ENCODE measurements at places on chromosomes 6 and 20. TPM values are rescaled to one million over a fixed set of nuclear protein-coding genes. Genes with fewer than 3 reads are reported as not detected.
A peak's percentile ranks its signal among the peaks of the same experiment; 100 is the strongest.

Gene E2F1
- total RNA-seq, result 20.4 TPM

DNA sequence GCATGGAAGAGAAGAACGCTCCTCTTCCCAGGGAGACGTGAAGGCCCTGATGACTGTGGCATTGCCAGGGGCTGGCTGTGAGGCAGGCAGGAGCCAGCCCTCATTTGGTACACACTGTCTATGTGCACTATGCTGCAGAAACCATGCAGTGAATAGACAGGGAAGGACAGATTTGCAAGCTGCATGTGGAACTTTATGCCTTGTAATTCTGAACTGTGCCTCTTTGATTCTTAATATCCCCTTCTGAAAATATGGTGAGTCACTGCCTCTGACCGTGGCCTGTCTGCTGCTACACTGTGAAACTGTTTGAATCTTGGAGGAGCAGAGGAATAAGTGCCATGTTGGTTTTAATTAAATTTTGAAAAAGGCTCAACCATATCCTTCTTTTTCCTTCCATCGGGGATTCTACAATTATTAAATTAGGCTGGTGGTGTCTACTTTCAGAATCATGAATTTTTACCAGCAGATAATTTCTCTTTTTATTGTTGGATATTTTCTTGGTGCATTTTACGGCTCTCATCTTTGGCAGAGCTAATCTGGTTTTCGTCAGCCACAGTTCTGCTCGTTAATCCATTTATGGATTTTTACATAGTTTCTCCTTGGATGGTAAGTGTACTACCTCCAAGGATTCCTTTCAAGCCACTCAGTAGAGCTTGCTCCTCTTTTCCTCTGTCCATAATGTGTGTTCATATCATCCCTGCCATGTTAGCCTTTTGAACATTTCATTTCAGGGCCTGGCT lies 301.0 kb upstream of the SLC35B3 start:
- no peak for DNase-seq

Gene MBOAT1
- 5.4 TPM for total RNA-seq

DNA sequence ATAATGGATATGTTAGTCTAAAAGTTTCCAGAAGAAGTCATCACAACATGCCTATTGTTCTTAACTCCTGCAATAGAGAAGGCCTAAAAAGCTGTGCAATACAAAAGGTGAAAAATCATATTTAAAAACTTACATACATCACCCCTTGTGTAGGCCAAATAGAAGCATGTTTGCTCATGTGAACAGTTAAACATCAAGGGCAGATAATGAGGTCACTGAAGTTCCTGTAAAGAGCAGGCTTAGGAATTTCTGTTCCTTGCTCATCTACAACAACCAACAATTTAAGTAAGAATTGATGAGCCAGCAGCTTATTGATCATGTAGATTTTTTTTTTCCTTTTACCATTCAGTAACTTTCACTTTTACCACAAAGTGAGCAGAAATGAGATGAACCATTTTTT lies 7.5 kb upstream of the NUP153 start:
- no peak for DNase-seq

DNA sequence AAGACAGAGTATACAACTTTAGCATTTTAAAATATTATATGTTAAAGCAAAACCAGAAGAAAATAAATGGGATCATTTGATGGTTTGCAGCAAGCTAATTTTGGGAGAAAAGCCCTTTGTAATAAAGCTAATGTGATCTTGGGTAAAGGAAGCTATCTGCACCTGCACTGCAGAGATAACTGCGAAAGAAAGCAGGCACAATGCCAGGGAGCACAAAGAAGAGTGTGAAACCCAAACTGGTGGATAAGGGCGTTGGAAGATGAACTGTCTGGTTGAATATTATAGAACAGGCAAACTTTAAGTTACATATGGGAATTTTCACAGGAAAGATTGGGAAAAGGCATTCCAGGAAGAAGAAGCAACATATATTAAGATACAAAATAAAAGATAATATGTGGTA lies 179.2 kb upstream of the KHDRBS2 start:
- no peak for DNase-seq

DNA sequence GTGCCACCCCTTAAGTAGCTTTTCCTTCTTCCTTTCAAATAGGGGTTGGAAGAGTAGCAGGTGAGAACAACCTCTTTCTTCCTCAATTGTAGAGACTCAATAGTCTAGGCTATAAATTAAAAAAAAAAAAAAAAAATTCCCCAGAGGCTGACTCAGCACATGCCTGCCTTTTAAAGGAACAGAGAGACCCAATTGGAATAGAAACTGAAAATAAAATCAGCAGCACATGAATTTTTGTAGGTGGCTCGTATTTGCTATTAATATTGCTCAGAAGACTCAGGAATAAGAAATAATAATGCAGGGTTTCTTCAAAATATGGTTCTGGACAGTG lies 19.3 kb downstream of the TOP1 start:
- no peak for DNase-seq

Gene SAMD10
- total RNA-seq, result 2.3 TPM

- DNase-seq, result no peak
These were observed 12.3 kb upstream of the GPR63 start for GRCh38 chr6:96849615-96850014.

- DNase-seq, result no peak
These were observed 44.7 kb downstream of the SLC35F1 start for GRCh38 chr6:117951783-117952182.

Gene KHDC1L
- total RNA-seq, result not detected

Gene NRM
- 23.3 TPM for total RNA-seq

DNA sequence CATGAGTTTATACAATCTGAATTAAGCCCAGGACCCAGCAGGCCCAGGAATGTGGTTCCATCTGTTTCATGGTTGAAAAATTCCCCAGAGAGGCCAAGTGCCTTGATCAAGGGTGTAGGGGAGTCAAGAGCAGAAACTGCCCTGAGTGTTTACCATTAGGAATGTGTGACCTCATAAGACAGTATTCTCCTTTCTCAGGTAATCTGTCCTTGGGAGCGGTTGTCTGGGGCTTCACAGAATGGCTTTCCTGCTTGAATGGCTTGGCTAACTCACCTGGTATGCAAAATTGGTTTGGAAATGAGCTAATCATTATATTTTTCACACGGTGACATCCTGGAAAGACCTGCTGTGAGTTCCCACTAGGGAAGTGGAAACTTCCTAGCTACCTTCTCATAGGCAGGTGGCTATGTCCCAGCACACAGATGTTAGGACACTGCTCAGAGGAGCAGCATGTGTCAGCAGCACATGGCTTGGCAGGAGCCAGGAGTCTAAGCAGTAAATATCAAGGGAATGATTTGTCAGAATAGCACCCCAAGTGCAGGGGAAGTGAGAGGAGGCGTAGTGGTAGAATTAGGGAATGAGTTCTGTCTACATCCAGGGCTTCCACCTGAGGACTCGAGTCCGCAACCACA lies 17.7 kb downstream of the CLIC5 start:
- no peak for DNase-seq

DNA sequence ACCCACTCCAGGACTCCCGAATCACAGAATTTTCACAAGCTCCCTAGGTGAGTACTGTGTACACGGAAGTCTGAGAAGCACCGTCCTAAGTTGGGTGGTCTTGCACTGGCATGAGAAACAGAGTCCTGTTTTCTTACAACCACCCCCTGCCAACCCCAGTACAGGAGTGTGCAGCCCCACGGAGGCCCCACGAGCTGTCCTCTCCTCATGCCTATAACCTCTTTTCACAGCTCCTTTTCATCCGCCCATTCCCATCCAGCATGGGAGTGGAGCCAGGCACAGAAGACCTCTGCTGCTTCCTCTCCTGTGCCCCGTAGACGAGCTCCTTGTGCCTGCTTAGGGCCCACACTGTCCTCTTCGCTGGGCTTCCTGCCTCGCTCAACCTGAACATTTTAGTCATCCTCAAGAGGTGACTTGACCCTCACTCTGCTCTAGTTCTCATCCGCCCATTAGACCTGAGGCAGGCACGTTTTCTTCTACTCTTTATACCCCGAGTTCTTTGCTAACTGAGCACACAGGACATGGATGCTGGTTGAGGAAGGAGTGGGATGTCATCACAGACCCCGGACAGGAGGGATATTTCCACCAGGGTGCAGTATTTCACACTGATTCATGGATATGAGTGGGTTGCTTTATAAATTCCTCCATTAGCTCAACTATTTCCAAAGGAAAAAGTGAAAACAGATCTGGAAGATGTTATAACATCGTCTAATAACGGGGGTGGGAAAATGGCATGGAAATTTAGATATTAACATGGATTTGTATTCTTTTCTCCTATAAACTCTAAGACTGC lies 160.5 kb downstream of the TTLL2 start:
- no peak for DNase-seq

Gene SSTR4
- total RNA-seq, result not detected

DNA sequence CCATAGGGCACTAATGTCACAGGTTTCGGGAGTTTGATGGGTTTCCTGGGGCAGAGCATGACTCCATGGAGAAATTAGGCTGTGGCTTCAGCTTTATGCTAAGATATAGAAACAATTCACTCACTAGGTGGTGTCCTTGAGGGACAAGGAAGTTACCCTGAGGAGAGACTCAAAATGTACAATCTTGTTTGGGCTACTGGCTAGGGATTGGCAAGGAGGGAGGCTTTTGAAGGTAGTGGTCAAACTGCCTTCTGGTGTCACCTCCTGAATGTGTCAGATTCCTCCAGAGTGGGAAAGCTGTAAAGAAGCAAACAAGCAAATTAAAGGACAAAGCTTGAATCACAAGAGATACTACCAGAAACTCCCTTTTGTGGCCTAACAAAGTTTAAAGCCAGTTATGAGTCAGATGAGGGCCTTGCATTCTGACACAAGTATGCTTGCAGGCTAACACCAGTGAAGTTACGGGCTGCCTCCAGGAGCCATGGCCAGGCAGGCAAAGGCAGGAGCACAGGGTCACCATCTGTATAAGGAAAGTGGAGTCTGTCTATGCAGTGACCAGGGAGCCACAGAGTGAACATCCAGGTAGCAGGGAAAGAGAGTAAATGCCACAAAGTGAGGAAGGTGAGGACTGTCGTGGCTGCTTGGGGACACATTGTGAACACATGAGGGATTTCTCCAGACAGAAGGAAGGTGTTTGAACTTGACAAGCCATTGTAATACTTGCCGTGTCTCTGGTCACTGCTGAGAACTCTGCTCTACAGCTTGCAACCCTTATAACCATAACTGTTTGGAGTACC lies 107.7 kb upstream of the DTNBP1 start:
- DNase-seq, result peak; percentile 8

DNA sequence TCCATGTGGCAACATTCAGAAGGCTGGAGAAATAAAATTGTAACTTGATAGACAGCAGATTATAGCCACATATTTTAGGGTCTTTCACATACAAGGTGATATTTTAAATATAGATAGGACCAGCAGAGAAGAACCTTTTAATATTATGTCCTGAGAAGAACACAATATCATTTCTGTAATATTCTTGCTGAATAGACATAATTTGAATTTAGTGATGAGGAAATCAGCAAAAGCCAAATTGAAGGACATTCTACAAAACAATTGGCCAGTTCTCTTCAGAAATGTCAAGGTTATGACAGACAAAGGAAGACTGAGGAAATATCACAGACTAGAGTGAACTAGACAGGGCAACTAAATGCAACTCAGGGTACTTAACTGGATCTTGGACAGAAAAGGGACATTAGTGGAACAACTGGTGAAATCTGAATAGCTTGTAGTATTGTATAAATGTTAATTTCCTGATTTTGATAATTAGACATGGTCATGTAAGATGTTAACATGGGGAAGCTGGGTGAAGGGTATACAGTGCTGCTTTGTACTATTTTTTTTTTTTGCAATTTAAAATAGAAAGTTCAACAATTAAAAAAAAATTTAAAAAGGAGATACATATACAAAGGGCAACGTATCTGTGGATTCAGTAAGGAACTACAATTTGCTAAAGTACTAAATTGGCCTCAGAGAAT lies 134.5 kb upstream of the SIM1 start:
- no peak for DNase-seq

DNA sequence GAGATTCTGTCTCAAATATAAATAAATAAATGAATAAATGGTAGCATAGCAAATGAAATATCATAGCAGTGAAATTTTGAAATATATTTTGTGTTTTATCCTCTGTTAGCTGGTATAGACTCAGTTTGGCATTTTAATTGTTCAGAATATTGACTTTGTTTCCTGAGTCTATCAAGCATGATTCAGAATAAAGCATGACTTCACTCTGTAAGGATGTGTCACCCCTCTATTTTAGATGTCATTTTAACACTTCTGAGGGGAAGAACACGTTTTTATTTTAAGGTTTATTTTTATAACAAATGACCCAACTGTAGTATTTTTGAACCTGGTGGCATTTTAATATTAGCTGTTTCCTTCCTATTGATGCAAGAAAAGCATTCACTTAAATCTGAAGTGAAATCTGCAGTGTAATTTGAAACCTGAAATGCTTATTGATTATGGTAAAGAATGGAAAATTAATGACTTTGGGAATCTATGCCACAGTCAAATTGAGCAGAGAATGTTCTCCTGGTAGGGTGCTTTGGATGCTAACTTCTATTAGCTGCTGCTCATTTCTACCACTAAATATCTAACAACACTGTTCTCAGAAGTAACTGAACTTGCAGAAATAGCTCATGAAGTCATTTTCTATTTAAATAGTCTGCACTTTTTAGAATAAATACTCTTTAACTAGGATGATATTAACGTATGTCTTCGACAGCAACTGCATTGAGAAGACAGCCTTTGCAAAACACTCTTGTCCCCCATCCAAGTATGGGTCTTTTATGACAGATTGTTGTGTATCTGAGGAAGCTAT lies 114.2 kb downstream of the SOX4 start:
- no peak for DNase-seq

DNA sequence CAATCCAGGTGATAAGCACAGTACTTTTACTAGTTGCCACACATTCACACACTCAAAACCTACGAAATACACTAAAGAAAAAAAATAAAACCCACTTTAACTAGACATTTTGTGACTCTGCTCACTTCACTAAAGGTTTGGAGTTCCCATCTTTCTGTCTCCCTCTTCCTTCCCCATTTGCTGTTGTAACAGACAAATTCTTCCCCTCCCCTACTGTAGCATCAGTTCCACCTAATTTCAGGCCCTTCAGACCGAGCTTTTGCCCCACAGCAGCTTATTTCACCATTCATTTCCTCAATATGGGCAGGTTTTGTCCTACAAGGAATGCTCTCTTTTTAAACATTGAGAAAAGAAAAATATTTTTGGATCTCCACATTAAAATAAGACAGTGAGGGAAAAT lies 31.3 kb upstream of the MRAP2 start:
- DNase-seq, result no peak
